Stimulated activated CD4-positive, alpha-beta T cell treated with anti-CD3 and anti-CD28 coated beads, Interleukin-2, amount 100 ng/mL, for 4 hours (primary cell): ENCODE measurements at places on chromosomes 1 and 21.

GRCh38 chr1:162878000-162878596 is 17.1 kb upstream of the CCDC190 start:
- no peak for DNase-seq

GRCh38 chr1:76430531-76430930 is 356.0 kb downstream of the ST6GALNAC3 start:
- no peak for DNase-seq

DNA sequence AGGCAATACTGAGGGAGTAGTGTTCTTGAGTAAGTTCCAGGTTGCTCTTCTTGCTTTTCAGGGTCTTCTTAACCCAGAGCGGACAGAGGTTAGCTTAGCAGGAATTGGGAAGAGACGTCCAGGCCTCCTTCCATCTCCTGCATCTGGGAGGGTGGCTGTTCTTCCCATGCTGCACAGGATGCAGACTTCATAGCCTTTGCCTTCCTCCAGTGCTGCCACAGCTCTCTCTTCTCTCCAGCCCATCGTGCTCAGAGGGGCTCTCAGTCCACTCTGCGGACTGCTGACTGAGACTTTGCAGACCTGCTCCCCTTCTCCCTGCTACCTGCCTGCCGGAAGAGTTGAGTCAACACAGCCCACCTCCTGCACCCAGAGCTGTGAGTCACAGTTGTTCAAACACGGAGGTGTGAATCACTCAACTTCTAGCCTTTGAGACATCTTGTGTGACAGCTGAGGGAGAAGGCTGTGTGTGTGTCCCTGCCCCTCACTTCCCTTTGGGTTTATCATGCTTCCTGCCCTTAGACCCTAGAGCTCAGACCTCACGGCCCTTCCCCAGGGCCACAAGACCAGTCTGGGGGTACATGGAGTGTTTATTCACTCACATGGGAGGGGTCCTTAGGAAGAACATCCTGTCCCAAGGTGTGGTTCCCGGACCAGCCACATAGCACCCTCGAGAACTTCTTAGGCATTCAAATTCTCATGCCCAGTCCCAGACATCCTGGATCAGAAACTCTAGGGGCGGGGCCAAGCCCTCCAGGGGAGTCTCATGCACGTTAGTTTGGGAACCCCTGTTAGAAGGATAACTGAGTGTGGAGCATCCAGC is 158.3 kb upstream of the CACNA1E start:
- DNase-seq = peak; percentile 56

- no peak for DNase-seq
Observed at GRCh38 chr1:213330281-213330680, 279.2 kb downstream of the RPS6KC1 start.

DNA sequence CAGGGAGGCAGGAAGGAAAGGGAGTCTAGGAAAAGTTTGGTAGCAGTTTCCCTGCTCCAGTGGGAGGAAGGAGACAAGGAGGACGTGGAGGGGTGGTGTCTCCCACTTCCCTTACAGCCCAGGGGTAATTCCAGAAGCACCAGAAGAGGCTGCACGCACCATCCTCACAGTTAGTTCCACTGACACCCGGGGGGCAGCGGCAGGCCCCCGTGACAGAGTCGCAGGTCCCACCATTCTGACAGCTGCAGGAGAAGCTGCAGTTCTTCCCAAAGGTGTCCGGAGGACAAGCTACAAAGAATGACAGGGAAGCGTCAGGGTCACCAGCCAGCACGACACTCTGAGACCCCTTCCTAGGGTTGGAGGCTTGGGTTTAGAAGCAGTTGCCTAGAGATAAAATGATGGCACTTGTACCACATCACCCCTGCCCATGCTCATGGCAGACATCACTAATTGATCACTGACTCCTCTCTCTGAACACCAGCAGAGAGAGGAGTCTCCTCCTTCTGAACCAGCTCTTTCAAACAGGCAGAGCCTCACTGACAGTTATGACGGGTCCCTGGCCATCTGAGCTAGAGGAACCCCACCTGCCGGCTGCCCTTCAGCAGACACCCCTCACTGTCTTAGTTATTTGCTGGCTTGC is 53.3 kb downstream of the ARHGEF16 start:
- DNase-seq = no peak

- DNase-seq = no peak
Observed at GRCh38 chr1:114298008-114298407, 144.3 kb upstream of the SYT6 start.

DNA sequence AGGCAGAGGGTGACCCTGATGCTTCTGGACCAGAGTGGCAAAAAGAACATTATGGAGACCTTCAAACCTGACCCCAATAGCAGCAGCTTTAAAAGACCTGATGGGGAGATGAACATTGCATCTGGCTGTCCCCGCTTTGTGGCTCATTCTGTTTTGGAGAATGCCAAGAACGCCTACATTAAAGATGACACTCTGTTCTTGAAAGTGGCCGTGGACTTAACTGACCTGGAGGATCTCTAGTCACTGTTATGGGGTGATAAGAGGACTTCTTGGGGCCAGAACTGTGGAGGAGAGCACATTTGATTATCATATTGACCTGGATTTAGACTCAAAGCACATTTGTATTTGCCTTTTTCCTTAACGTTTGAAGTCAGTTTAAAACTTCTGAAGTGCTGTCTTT is 45.8 kb downstream of the TRAF5 start:
- no peak for DNase-seq

- no peak for DNase-seq
Observed at GRCh38 chr1:10665930-10666850, 130.3 kb downstream of the CASZ1 start.

GRCh38 chr1:85571828-85572227 is 8.7 kb upstream of the CCN1 start:
- no peak for DNase-seq

GRCh38 chr21:42073145-42074099 is 2.3 kb downstream of the UMODL1 start:
- no peak for DNase-seq

GRCh38 chr1:26156285-26157038 is 2.4 kb upstream of the FAM110D start:
- DNase-seq = no peak

DNA sequence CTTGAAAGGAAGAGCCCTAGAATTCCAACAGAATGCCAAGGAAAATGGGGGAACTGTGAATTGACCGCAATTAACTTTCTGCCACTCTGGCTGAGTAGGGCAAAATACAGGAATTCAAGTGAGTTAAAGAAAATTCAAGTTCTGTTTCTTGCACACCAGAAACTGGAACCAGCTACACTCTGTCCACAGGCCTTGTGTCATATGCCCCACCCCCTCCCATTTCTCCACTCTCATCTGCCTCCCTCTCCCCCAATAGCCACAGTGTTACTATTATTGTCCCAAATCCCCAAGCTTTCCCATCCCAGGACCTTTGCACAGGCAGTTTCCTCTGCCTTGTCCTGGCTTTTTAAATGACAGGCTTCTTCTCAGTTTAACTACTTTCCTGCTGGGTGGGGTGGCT is 4.3 kb upstream of the STK40 start:
- DNase-seq = no peak

GRCh38 chr1:171581226-171581625 is 40.8 kb upstream of the MYOCOS start:
- peak; percentile 2 for DNase-seq

- no peak for DNase-seq
Observed at GRCh38 chr1:99771513-99771918, 5.1 kb upstream of the FRRS1 start.

GRCh38 chr1:30234091-30234490 is 489.3 kb downstream of the MATN1 start:
- no peak for DNase-seq

GRCh38 chr1:29176576-29176975 is 5.1 kb downstream of the SRSF4 start:
- no peak for DNase-seq

GRCh38 chr1:95309031-95309471 is 75.0 kb downstream of the RWDD3 start:
- no peak for DNase-seq

DNA sequence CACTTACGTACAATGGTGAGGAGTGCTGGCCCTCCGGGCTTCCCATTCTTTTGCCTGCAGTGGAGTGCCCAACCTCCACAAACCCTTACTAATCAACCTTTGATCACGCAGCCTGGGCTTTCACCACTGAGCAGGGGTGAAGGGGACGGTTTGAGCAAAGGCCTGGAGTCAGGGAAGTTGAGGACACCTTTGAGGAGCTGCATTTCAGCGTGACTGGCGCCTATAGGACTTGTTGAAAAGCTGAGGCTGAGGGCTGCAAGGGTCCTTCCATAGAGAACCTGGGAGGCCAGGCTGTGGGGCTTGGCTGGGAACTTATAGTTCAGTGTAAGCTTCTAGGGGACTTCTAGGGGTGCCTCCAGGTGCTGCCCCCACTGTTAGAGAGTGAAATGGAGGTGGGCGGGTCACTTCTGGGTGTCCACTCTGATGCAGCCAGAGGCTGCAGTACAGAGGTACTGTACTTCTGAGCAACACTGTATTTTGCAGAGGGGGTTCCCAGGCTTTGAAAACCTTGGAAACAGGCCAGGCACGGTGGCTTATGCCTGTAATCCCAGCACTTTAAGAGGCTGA is 9.8 kb downstream of the SYTL1 start:
- no peak for DNase-seq

DNA sequence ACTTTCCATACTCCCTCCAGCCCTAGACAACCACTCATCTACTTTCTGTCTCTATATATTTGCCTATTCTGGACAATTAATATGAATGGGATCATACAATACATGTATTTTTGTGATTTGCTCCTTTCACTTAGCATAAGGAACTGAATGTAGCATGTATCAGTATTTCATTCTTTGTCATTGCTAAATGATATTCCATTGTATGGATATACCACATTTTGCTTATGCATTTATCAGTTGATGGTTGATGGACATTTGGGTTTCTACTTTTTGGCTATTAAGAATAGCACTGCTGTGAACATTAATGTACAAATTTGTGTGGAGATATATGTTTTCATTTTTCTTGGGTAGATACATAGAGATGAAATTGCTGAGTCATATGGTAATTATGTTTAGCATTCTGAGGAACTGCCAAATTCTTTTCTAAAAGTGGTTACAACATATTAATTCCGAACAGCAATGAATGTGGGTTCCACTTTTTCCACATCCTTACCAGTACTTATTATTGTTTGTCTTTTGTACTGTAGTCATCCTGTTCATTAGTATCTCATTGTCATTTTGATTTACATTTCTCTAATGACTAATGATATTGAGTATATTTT is 121.0 kb downstream of the LRRC40 start:
- no peak for DNase-seq

DNA sequence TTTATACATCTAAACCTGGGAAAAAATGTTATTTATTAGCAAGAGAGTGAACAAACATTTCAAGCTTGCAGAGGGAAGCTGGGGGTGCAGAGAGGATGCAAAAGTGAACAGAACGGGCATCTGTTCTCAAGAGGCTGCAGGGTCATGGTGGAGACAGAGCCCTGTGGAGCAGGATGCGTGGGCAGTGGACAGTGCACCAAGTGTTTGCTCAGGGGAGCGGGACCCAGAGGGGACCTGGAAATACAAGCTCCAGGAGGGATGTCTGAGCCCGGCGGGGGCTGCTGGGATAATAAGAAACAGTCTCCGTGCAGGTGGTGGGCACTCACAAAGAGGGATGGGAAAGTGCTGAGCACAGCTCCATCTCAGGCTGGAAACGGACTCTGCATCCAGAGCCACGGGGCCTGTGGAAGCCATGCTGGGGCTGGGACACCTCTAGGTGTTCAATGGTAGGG is 105.3 kb upstream of the SLC45A1 start:
- DNase-seq = no peak

GRCh38 chr1:172699111-172699510 is 40.2 kb downstream of the FASLG start:
- DNase-seq = peak; percentile 79

GRCh38 chr1:213277036-213277435 is 226.0 kb downstream of the RPS6KC1 start:
- no peak for DNase-seq

GRCh38 chr21:16330908-16331268 is 601.1 kb downstream of the USP25 start:
- no peak for DNase-seq

DNA sequence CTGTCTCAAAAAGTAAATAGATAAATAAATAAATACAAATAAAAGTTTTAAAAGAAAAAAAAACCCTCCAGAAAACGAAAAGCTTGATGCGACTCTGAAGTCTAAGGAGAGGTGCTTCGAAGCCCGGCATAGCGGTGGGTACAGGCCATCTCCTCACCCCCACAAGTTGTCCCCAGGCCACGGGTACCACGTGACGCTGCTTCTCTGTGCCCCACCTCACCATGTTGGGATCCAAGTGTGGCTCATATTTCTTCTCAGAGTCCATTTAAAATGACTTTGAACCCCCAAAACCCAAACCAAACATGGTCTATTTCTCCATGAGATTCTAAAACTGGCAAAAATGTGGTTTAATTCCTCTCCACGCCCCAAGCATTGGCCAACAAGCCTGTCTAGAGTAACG is 32.9 kb upstream of the ZC3H12A start:
- DNase-seq = no peak

- DNase-seq = no peak
Observed at GRCh38 chr1:221793439-221794078, 51.7 kb upstream of the DUSP10 start.

- DNase-seq = no peak
Observed at GRCh38 chr1:106998431-106999002, 58.0 kb upstream of the PRMT6 start.

DNA sequence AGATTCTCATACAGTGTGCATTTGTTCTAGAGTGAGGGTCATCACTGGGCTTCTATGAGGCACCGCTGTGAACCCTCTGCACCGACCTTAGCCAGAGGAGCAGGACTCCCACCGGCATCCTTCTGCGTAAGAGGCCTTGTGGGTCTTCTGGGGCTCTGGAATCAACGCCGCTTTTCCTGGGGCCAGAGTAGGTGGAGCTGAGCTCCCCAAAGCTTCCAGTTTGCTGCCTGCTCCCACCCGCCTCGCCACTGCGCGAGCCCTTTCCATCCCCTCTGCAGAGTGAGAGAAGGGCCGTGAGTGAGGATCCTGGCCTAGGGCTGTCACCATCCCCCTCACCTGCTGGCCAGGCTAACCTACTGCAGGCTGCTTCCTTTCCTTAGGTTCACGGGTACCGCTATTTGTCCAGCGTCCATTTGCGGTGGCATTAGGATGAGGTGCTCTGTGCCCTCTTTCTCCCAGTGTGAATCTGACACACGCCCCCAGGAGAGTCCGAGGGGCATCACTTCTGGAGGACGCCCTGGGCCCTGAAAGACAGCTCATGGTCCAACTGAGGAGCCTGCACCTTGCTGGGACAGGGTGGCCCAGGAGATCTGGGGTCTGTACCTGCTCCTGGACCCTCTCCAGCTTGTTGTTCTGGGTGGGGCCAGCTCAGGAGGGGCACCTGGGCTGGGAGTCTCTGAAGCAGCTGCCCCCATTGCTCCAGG is 36.2 kb downstream of the UMODL1 start:
- no peak for DNase-seq

- DNase-seq = no peak
Observed at GRCh38 chr1:99758073-99758511, 8.3 kb downstream of the FRRS1 start.

- DNase-seq = no peak
Observed at GRCh38 chr1:170959385-170959784, 24.1 kb downstream of the MROH9 start.

GRCh38 chr1:201895913-201896807 is 7.5 kb downstream of the SHISA4 start:
- DNase-seq = peak; percentile 73

GRCh38 chr1:233326811-233327650 is 493 bp upstream of the MAP3K21 start:
- DNase-seq = peak; percentile 82
